Anterior cingulate cortex (tissue), 58 donors: ENCODE measurements at places on chromosomes 2 and 18.

- no peak for DNase-seq
Measured at GRCh38 chr2:70514612-70515055, 39.0 kb downstream of the TGFA start.

GRCh38 chr2:237723602-237724001 lies 75.0 kb upstream of the RBM44 start:
- DNase-seq: no peak

GRCh38 chr2:149360106-149360505 lies 29.7 kb downstream of the LYPD6 start:
- DNase-seq: no peak

GRCh38 chr2:101305492-101306078 lies 2.9 kb downstream of the RNF149 start:
- no peak for DNase-seq

GRCh38 chr18:22391407-22392345 lies 26.0 kb downstream of the CTAGE1 start:
- DNase-seq: no peak

DNA sequence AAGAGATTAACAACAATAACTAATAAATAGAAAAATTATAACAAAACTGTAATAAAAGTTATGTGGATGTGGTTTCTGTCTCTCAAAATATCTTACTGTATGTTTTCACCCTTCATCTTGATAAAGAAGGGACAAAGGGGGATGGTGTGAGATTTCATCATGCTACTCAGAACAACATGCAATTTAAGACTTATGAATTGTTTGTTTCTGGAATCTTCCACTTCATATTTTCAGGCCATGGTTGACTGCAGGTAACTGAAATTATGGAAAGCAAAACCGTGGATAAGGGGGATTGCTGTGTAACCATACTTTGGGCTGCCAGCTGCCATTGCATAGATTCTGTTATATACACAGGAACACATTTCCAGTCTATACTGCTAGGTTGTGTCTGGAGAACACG lies 45.6 kb downstream of the NEB start:
- no peak for DNase-seq

GRCh38 chr2:8923183-8923582 lies 80.3 kb downstream of the MBOAT2 start:
- DNase-seq: no peak

DNA sequence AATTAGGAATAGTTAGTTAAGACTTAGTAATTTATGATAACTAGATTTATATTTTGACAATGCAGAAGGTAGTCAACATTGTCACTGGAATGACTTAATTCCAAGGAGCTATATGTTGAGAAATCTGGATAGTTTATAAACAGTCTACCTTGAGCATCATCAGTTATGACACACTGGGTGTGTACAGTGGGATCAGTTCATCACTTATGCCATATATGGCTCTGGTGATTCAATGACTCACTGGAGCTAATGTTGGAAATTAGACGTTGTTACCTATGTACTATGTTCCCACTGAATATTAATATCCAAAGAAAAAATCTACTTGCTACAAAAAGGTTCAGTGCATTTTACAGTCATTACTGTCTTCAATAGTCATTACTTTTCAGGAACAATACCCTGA lies 34.0 kb upstream of the ITPRID2 start:
- no peak for DNase-seq

- DNase-seq: no peak
Measured at GRCh38 chr2:215881582-215881981, 131.8 kb downstream of the MREG start.

- DNase-seq: no peak
Measured at GRCh38 chr2:24787532-24787931, 5.7 kb downstream of the PTRHD1 start.

DNA sequence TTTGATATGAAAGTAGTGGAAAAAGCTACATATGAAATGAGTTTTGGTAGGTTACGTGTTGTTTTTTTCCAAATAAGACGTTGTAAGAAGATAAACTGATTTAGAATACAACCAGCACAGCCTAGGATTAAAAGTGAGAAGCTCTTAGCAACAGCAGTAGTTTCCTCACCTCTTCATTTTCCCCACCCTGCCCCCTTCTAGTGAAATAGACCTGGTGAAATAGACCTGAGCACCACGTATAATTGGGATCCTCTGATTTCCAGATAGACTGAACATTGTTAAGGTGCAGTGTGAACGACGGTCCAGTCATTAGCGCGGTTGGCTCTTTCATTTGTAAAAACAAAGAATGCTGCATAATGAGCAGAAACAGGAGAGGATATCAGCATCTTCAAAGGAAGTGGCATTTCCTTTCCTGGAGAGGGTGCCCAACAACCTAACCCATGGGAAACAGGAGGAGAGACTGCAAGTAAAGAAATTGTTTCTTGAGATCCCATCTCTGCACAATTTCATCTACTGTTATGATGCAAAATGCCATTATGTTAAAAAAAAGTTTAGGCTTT lies 114.3 kb downstream of the FIGN start:
- DNase-seq: no peak

- no peak for DNase-seq
Measured at GRCh38 chr2:59308108-59308507, 1067.0 kb upstream of the FANCL start.

GRCh38 chr2:42756966-42757513 lies 6.9 kb downstream of the OXER1 start:
- DNase-seq: no peak

DNA sequence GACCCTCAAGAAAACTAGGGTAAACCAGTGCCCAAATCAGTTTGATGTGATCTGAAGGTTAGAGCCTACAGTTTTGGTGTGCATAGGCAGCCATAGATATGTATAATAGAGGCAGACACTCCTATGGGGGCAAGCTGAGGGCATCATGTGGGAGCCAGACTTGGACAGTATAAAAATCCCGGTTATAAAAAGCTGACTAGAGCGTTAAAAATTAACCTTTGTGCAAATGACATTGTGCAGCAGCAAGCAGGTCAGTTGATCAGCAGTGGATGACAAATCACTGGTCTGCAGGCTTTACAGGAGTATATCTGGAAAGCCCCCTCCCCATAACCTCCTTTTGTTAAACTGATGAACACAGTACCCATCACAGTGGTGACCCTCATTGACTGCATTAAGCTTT lies 107.8 kb downstream of the CTNNA2 start:
- DNase-seq: no peak

GRCh38 chr2:134181219-134181618 lies 72.7 kb upstream of the MGAT5 start:
- DNase-seq: no peak

- no peak for DNase-seq
Measured at GRCh38 chr18:69936191-69936558, 11.5 kb downstream of the CD226 start.

DNA sequence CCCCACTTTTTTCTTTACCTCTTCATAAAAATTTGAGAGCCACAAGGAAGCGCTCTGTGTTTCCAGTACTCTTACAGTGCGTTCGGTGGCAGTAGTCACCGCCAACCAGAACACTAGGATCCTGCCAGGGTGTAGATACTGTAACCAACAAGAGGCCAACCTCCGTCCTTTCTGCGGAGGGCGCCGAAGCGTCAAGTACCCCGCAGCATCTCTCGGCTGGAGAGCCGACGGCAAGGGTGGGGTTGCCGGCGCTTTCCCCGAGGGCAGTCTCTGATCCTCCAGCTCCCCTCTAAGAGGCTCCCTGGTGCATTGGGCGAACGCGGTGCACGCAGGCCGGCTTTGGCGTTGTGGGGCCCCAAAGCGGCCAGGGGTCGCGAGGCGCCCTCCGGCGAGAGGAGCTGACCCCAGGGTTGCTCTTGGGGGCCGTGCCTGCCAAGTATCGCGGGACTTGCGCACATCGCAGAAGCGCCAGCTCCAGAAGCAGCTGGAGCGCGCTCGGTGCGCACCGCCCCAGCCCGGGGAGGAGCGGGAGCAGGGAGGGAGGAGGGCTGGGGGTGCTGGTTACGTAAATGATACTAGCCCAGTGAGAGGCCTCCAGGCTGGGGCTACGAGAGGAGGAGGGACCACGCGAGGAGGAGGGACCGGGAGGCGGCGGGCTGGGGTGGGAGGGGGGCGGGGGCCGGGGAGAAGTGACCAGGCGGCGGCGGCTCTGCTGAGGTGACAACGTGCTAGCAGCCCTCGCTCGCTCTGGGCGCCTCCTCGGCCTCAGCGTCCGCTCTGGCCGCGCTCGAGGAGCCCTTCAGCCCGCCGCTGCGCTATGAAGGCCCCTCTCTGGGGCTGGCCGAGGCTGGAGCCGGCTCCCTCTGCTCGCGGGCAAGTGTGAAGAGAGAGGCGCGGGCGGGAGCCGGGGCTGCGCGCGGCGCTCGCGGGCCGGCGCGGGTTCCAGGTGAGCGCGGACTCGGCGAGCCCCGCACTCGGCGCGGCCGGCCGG lies at the start of gene GALNT13:
TSS of gene GALNT13 (plus strand) at position 692 of the 991 bp plus-strand sequence.
- DNase-seq: peak; percentile 87

DNA sequence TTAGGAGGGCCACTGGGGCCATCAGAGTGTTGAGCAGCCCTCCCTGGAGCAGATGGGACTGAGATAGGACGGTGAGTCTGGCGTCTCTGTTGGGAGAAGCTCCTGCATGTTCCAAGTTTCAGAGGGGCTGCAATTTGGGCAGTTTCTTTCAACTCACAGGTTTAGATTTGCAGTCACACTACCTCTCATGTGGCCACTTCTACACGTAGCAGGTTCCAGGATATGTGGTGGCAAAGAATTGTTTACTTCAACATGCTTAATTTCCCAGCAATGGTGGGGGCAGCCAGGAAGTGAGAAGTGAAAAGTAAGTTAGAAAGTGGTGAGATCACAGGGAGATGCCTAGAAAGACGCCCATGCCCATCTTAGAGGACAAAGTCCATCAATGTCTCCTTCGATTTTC lies 9.3 kb downstream of the NCK2 start:
- no peak for DNase-seq

DNA sequence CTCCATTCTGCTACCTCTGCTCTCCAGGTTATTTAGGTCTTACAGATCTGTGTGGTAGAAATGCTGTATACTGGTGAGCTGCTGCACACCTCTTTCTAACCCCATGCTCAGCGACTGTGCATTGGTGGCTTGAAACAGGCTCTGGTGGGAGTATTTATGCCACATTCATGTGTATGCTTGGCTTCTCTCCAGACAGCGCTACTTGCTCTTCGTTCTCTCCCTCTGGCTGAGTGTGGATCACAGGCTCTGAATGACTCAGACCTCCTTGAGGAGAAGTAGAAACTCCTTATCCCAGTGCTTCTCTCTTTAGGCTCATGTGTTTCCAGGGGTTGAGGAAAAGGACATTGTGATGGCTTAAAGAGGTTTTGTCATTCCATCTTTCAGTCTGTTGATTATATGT lies 54.9 kb downstream of the FHOD3 start:
- peak; percentile 27 for DNase-seq

DNA sequence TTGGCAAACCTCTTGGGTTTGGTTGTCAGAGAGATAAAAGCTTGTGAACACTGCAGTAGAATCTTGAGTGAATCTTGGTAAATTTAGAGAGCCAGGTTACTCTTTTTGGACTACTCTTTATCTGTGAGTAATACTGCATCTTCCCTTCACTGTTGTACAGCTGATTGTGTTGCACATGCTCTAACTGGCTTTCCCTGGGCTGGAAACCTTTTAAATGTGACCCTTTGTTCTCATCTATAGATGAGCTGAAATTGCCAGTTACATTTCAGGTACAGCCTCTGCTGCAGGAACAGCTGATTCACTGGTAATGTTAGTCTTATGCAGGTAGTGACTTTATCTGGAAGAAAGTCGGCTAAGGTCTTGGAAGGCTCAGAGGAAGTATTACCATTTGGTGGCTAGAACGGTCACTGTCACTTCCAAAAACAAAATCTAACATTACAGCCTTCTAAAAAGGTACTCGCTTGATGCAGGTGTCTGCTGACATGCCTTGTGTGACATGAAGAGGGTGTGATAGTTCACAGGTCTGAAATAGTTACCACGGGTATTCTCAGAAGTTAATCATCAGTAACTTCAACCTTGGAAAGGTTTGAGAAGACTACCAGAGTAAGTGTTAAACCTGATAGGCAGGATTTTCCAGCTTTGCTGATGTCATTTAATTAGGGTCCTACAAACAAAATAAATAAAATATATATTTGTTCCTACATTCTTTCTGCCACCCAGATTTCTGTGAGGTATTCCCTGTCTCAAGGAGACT lies 851.1 kb downstream of the SLC4A3 start:
- no peak for DNase-seq

- no peak for DNase-seq
Measured at GRCh38 chr2:148979919-148980277, 58.6 kb upstream of the LYPD6B start.

GRCh38 chr2:105732955-105733607 lies 11.6 kb upstream of the NCK2 start:
- no peak for DNase-seq

- no peak for DNase-seq
Measured at GRCh38 chr2:112880091-112880531, 30.9 kb upstream of the IL37 start.

DNA sequence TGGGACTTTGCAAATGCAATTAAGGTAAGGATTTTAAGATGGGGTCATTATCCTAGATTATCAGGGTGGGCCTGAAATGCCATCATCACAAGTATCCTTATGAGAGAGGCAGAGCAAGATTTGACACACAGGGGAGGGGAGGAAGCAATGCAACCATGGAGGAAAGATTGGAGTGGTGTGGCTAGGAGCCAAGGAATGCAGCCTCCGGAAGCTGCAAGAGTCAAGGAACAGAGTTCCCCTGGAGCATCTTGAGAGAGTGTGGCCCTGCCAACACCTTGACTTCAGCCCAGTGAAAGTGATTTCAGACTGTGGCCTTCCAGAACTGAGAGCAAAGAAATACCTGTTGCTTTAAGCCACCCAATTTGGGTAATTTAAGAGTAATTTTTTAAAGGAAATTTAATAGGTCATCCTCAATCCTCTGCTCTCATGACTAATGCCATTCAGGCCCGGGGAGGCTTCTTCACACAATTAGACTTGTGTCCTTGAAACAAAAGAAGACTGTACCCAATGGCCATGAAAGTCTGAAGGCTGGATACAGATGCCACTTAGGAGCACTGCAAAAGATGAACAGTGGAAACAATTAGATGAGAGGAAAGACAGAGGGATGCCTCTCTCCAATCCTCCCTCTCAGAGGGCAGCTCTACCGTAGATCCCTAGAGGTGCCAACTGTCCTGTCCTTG lies 250.3 kb upstream of the ID2 start:
- no peak for DNase-seq

- no peak for DNase-seq
Measured at GRCh38 chr18:33871363-33872025, 293.5 kb downstream of the ASXL3 start.

- no peak for DNase-seq
Measured at GRCh38 chr2:235677276-235677788, 183.5 kb downstream of the AGAP1 start.

GRCh38 chr18:5543036-5543680 lies 639 bp downstream of the EPB41L3 start:
- DNase-seq: no peak

DNA sequence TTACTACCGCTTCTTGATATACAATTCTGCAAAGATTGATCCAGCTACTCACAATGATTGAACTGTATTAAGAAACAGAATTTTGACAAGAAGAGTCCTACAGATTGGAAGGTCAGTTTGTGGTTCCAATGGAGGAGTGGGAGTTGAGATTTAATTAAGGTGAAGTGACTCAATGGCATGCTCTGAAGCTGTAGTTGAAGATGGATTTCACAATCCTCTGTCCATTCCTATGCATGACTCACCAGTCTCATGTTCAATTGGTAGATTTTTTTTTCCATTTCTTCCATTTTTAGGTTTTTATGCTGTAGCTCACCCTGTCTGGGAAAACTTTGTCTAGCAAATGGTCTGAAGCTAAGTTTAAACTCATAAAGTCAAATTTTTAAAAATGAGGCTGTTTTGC lies 83.3 kb downstream of the DPP4 start:
- DNase-seq: no peak
